Breast epithelium (tissue), 4 donors: ENCODE measurements at places on chromosomes 6 and 20.

- DNase-seq, result no peak
- no peak overlapping the region for H3K27ac ChIP-seq
- H3K36me3 ChIP-seq, result no peaks in the 10 kb centered on the region
Observed at GRCh38 chr6:107819217-107819616, 4.9 kb downstream of the SCML4 start.

DNA sequence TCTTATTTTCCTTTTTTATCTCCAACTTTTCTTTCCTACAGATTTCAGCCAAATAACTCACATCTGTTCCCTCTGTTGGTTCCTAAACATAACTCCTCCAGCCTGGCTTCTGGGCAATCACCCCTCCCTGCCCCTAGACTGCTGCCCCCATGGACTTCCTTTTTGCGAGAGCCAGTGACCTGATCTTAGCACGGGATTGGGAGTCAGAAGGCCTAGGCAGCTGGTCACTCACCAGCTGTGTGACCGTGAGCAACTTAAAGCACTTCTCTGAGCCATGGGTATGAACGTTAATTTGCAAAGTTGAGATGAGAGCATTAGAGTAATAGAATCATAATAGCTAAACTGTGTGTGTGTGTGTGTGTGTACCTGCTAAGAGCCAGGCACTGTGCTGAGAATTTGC, 4.5 kb upstream of the MMP9 start:
- H3K27ac ChIP-seq, result no peak overlapping the region
- DNase-seq, result no peak
- H3K4me3 ChIP-seq, result no peak overlapping the region
- H3K4me1 ChIP-seq, result no peaks in the 10 kb centered on the region
- H3K27me3 ChIP-seq, result peaks cover 36% of the 10 kb centered on the region

DNA sequence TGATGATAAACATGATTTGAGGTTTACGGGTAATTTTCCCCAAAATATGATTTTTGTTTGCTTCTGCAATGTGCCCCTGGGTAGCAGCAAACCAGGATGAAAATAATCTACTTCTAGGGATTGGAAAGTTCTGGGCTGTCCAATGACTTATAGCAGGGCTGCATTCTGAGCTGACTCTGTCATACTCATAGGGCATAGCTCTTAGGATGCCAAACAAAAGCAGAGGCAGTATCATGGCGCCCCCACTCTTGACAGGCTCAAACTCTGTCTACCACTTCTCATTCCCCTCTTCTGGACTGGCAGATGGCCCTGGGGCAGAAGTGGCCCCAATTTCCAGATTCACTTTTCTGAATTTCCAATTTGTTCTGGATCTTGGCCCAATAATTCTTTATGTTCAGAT, 10.3 kb downstream of the SERPINB1 start:
- no peak overlapping the region for H3K4me3 ChIP-seq
- no peak overlapping the region for H3K27ac ChIP-seq
- H3K36me3 ChIP-seq, result no peaks in the 10 kb centered on the region
- H3K27me3 ChIP-seq, result no peaks in the 10 kb centered on the region

DNA sequence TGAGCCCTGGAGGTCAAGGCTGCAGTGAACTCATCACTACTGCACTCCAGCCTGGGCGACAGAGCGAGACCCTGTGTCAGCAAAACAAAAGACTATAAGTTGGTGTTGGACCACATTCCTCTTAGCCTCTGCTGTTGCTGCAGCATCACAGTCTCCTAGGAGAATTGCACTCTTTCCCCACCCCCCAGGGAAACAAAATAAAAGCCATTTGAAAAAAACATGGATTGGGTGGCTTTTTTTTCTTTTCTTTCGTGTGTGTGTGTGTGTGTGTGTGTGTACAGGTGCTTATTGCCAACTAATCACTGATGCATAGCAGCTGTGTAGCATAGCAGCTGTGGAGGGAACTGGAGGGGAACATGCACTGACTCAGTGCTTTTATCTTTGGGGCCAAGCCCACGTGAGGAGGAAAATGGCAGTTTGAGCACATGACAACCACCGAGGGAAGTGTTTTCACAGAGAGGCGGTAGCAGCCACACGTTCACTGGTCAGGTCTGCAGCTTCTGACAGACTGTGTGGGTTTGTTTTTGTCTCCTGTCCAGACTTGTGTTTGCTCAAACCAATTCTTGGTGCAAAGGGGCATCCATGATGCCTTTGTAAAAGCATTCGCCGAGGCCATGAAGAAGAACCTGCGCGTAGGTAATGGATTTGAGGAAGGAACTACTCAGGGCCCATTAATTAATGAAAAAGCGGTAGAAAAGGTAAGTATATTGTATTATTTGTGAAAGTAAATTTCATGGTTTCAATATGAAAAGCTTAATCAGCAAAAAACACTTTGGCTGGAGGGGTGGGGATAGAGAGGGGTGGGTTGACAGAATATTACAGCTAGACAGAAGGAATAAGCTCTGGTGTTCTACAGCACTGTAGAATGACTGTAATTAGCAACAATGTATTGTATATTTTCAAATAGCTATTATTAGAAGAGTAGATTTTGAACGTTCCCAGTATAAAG, 27.7 kb downstream of the ALDH5A1 start:
- no peak overlapping the region for H3K4me3 ChIP-seq
- H3K27me3 ChIP-seq, result no peaks in the 10 kb centered on the region
- no peaks in the 10 kb centered on the region for H3K36me3 ChIP-seq
- DNase-seq, result no peak
- no peaks in the 10 kb centered on the region for H3K4me1 ChIP-seq

DNA sequence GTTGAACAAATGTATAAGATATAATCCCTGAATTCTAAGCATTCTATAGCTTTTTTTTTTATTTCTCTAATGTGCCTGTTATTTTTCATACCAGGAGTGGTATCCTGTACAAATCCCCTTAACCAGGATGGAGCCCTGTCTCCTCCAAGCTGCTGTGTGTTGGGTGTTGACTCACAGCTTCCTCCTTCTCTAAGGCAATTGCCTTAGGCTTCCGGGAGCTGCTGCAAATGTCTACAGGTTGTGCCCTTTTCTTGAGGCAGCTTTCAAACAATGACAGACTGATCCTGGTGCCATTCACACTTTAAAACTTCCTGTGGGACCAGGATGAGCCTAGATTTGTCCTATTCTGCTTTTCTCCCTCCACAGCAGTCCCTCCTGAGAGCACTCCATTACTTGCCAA, 173.2 kb downstream of the BTBD3 start:
- H3K4me3 ChIP-seq, result no peak overlapping the region
- no peak overlapping the region for H3K27ac ChIP-seq
- no peaks in the 10 kb centered on the region for H3K36me3 ChIP-seq
- no peaks in the 10 kb centered on the region for H3K27me3 ChIP-seq
- no peak for DNase-seq
